ENCODE measurements at places on chromosomes 6 and 20.

- DNase-seq, result no peak
Measured at GRCh38 chr6:142395266-142395665, 93.5 kb downstream of the ADGRG6 start.

DNA sequence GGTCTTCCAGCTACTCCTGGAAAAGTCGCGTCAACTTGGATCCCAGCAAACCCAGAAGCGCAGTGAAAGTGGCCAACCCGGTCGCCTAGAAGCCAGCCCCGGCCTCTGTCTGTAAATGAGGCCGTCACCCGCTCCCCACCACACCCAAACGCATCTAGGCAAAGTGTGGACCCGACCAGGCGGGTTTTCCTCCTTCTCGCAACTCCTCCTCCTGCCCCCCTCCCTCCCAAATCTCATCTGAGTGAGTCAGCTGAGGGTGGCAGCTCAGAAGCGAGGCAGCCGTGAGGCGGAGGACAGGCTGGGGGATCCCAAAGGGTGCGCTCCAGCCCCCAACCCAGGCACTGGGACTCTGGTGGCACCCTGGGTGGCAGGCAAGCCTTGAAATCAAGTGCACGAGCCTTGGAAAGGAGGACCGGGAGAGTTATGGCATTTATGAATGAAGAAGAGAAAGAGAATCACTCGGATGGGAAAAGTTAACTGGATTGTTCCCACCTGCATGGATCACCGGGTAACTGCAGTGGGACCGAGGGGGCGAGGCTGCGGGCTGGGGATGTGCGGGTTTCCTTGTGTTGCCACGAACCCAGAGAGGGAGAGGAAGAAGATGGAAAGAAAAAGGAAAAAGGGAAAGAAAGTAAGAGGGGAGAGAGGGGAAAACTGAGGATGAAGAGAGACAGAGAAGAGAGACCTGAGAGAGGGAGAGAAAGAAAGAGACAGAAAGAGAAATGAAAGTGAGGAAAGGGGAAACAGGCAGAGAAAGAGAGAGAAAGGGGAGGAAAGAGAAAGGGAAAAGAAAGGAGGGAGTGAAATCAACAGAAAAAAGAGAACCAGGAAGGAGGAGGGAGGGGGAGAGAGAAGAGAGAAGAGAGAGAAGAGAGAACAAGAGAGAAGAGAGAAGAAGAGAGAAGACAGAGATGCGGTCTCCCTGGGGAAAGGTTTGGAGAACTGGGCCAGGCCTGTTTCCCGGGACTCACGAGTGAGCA, at the start of gene APCDD1L:
APCDD1L (minus strand) TSS at position 167 of the 980 bp plus-strand sequence. CDS start 692 bp downstream, outside the sequence.
- peak; percentile 30 for DNase-seq

DNA sequence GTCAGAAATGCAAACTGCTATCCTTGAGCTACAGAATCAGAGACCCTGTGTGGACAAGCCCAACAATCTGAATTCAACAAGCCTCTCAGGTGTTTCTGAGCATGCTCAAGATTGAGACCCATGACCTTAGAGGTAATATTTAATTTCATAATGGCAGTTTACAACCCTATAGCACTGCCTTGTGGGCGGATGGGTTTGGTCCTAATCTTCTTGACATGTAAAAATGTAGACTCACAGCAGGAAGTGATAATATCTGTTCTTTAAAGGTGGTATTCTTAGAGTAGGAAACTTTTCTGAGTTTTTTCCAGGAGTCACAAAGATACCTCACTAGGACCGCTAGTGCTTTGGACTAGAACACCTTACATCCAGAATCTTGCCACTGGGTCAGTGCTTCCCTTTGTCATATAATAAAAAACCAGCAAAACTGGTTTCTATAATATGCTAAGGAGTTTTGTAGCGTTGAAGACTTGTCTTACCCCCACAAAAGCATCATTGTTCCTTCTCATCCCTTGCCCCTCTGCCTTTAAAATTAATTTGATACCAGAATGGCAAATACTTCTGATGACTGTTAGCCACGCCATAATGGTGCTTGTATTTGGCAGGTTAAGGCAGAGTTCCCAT, 52.6 kb downstream of the E2F3 start:
- no peak for DNase-seq

DNA sequence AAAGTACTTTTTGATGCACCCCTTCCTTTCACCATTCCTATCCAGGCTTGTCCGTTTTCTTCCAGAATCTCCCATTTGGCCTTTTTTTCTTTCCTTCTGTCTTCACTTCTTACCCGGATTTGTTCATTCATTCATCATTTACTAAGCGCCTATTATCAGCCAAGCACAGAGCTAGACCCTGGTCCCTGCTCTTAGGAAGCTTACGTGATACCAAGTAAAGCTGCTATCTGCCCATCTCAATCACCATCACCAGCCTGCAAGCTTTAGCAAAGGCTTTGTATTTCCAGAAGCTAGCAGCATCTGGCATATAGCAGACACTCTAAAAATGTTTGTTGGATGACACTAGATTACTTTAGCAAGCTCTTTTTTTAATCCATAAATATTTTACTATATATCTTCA, 4.8 kb downstream of the NDRG3 start:
- no peak for DNase-seq

GRCh38 chr6:116564921-116565872, 6.1 kb upstream of the RWDD1 start:
- no peak for DNase-seq

DNA sequence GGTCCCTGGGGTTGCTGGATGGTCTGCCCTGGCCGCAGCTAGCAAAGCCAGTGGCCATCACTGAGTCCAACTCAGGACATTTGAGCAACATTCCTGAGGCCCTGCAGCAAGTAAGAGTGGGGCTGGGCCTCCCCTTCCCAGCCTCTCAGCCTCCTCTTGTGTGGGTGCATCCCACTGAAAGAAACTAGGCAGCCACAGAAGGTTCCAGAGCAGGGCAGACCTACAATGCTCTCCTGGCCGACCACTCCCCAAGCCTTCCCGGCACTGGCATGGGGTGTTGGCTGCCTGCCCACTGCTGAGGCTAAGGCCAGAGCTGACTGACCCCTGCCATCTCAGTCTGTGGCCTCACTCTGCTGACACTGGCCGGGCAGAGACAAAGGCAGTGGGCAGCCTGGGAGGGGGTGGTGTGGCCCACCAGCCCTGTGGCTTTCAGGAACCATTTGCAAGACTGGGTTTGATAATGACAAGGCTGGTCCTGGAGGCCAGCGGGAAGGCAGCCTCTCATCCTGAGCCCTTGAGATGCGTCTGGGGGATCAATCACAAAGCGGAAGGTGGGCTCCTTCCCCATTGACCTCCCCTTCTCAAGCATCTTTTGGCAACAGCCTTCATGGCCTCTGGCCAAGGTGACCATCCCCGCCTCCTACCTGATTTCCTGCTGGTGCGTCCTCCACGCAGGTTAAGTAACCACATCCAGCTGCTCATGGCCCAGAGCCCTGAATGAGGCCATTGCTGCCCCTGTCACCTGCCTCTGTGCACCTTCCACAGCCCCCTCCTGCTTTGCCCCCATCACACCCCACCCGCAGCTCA, 9.6 kb downstream of the DLGAP4 start:
- no peak for DNase-seq

Measured in fibroblast of the conjunctiva (primary cell).